NCI-H774 (cell line): ENCODE measurements at places on chromosomes 3 and 15.

DNA sequence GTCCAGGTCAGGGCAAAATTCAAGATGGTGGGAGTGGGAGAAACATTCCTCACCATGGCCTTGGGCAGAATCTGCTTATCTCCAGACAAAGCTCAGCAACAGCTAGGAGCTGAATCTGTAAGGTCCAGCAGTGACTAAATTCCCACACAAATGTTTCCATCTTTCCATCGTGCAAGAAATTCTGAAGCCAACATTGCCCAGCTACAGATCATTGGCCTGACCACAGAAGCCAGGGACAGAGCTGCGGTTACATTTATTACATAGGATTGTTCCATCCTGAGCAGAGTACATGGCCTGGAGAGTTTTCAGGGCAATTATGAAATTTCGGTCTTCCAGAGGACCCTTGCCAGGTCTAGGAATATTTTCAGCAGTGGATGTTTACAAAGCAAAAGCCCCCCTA lies 100.3 kb downstream of the LIPC start:
- DNase-seq = no peak

- DNase-seq = no peak
Observed at GRCh38 chr15:31049682-31050615, 51.6 kb downstream of the TRPM1 start.

GRCh38 chr15:43762824-43763223 lies 13.9 kb downstream of the ELL3 start:
- no peak for DNase-seq

GRCh38 chr15:46170326-46170725 lies 535.5 kb downstream of the SQOR start:
- no peak for DNase-seq

DNA sequence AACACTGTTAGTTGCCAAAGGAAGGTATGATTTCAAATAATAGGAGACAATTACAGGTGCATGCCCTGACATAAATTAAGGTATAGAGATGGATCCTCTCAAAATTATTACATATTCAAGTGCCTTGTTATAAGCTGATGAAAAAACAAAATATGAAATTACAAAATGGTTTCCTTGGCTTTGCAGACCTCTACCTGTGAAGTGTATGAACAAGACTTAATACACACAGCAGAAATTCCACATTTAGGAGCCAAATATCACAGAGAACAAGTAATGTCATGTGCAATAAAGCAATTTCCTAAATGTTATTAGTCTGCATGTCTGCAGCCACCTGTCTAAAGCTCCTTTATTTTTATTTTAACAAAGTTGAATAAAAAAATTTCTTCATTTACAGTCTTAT lies 151.5 kb downstream of the ALCAM start:
- no peak for DNase-seq

GRCh38 chr3:30752970-30753369 lies 141.5 kb downstream of the GADL1 start:
- DNase-seq = no peak

- DNase-seq = peak; percentile 31
Observed at GRCh38 chr3:119240101-119240590, 532 bp downstream of the B4GALT4 start.

- DNase-seq = no peak
Observed at GRCh38 chr3:5169807-5170206, 17.7 kb upstream of the EDEM1 start.

GRCh38 chr15:34987609-34988026 lies 469 bp downstream of the ZNF770 start:
- no peak for DNase-seq

DNA sequence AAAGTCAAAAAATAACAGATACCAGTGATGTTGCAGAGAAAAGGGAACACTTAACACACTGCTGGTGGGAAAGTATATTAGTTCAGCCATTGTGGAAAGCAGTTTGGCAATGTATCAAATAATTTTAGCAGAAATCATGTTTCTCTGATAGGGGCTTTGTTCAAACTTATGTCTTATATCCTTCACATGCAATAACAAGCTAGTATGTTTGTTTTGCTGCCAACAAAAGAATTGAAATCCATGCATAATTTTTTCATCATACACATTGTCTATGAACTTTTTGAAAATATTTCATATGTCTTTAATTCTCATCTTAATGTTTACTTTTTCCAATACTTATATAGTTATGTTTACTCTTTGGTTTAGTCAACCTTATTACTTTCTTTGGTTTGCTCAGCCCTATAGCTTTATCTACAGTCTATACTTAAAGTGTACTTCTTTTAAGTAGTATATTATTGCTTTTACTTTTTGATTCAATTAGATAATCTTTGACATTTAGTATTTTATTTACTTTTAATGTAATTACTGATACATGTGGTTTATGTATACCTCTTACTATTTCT lies 639.6 kb upstream of the CBLB start:
- DNase-seq = no peak

- no peak for DNase-seq
Observed at GRCh38 chr3:42489116-42489936, 13.1 kb upstream of the VIPR1 start.

GRCh38 chr3:127886231-127886955 lies 28.6 kb upstream of the KBTBD12 start:
- DNase-seq = no peak

GRCh38 chr3:14899993-14900618 lies 47.3 kb upstream of the NR2C2 start:
- no peak for DNase-seq

GRCh38 chr15:55917881-55918296 lies 75.5 kb downstream of the NEDD4 start:
- no peak for DNase-seq

GRCh38 chr3:77381431-77381830 lies 341.5 kb downstream of the ROBO2 start:
- DNase-seq = no peak

GRCh38 chr15:24856397-24857390 lies 98.1 kb upstream of the SNRPN start:
- DNase-seq = no peak

DNA sequence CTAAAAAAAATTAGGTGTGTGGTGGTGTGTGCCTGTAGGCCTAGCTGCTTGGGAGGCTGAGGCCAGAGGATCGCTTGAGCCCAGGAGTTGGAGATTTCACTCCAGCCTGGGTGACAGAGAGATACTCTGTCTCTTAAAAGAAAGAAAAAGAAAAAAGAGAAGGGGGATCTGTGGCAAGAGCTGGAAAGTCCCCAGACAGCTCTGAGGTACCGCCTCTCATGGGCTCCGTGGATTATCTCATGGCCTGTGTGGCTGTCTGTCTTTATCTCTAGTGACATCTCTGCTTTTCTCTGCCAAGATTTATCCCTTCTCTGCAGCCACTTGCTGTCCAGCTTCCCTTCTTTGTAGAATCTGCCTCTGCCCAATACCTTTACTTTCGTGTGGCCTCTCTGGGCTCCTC lies 5.7 kb downstream of the EXOSC7 start:
- DNase-seq = no peak

GRCh38 chr3:20772869-20773268 lies 586.9 kb upstream of the SGO1 start:
- peak; percentile 9 for DNase-seq

- DNase-seq = no peak
Observed at GRCh38 chr15:56946150-56946549, 27.7 kb downstream of the TCF12 start.

GRCh38 chr15:34721802-34722438 lies 32.9 kb downstream of the GJD2 start:
- DNase-seq = peak; percentile 32

DNA sequence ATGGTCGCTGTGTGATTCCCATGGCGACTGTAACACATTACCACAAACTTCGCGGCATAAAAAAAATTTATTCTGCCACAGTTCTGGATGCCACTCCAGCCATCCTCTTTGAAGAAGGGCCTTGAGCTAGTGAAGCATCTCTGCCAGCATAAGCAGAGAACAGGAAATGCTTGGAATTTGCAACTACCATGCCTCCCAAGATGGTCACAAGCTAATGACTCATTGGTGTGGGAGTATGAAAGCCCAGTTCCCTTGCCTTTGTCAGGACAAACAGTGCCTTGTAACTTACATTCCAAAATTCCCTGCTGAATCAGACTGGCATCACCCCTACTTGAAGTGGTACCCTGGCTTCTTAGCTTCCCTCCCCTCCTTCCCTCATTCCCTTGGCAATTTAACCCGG lies 129.7 kb downstream of the PROS1 start:
- DNase-seq = no peak

DNA sequence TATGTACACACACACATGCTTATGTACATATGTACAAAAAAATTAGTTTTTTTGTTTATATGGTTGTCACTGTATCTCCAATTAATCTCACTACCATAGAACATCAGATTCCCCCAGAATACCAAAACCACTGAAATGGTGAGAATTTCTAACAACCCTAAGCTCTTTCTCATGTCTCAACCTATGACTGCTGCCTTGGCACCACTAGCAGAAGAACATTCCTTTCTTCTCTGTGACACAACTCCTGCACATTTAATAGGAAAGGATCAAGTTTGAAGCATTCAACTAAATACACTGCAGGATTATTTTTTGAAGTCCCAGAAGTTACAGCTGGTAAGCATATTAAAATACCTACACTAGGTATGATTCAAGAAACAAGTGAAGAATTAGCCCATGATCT lies 109.6 kb downstream of the FAM174B start:
- no peak for DNase-seq

- no peak for DNase-seq
Observed at GRCh38 chr3:59749291-59749690, 699.5 kb upstream of the CFAP20DC start.

DNA sequence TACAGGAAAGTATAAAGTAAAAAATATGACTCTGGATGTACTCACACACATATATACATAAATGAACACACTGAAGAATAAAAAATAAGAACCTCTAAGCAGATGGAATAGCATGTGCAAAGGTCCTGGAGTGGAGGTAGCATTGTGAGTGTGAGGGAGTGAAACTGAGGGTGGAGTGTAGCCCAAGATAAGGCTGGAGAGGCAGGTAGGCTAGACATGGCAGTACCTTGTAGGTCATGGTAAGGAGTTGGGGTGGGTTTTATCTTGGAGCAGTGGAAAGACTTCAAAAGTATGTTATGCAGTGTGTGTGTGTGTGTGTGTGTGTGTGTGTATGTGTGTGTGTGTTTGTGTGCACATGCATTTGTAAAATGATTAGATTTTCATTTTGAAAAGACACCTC lies 49.5 kb downstream of the TLNRD1 start:
- DNase-seq = no peak

GRCh38 chr3:108281670-108282069 lies 14.7 kb upstream of the HHLA2 start:
- DNase-seq = no peak

GRCh38 chr3:113133140-113133539 lies 78.2 kb upstream of the BOC start:
- DNase-seq = no peak

- DNase-seq = no peak
Observed at GRCh38 chr3:48928679-48929078, 10.0 kb downstream of the ARIH2 start.

DNA sequence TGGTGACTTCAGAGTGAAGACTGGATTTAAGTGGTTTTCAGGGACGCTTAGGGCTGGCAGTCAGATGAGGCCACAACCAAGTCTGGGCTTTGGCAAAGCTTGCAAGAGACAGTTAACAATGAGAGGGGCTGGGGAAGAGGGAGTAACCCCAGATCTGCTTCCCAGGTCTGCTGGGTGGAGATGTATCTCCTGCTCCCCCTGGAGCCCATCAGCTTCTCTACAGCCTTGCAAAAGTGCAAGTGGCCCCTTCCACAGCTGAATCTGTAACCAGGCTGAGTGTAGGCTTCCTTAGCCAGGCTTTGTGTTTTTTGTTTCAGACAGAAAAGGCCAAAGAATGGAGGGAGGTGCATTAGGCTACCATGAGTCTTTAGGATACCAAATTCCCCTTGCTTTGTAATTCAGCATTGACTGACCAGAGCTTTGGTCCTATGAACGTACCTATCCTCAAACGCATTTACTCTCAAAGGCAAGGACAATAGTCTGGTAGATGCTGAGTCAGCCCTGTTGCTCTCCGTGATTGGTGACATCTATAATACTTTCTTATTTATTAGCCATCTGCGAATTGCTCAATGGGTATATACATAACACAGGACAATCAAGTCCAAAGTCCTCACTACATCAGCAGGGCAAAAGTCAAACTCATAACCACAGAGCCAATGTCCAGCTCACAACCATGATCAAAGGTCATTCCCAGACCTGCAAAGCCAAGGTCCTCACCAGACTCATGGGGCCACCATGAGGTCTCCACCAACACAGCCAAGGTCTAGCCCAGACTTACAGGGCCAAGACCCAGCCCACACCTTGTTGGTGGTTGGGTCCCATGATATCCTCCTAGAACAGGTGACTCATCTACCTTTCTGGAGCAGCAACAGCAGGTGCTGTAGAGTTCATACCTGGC lies 17.1 kb downstream of the CCDC13 start:
- DNase-seq = no peak

- no peak for DNase-seq
Observed at GRCh38 chr3:4162096-4162495, 141.1 kb upstream of the SETMAR start.

DNA sequence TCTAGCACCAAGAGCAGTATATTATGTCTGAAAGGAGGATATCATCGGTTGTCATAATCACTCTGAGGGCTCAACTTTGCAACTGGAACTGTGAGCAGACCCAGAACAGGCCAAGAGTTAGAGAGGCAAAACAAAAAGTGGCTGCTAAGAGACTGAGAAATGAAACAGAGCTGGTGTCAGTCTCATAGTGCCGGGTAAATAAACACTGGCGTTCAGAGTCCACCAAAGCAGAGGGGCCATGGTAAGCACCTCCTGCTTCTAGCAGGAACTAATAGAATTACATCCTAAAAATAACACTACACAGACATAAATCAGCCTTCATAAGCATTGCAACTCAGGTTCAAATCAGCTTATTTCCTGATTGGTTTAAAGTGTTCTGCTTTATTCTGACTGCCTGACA lies 10.3 kb upstream of the IL12A start:
- DNase-seq = no peak
